ENCODE measurements at places on chromosomes 11 and 22. TPM values are rescaled to one million over a fixed set of nuclear protein-coding genes. Genes with fewer than 3 reads are reported as not detected.

PSMA1 gene
- total RNA-seq: 231 TPM

NXPE4 gene
- total RNA-seq: not detected

DNA sequence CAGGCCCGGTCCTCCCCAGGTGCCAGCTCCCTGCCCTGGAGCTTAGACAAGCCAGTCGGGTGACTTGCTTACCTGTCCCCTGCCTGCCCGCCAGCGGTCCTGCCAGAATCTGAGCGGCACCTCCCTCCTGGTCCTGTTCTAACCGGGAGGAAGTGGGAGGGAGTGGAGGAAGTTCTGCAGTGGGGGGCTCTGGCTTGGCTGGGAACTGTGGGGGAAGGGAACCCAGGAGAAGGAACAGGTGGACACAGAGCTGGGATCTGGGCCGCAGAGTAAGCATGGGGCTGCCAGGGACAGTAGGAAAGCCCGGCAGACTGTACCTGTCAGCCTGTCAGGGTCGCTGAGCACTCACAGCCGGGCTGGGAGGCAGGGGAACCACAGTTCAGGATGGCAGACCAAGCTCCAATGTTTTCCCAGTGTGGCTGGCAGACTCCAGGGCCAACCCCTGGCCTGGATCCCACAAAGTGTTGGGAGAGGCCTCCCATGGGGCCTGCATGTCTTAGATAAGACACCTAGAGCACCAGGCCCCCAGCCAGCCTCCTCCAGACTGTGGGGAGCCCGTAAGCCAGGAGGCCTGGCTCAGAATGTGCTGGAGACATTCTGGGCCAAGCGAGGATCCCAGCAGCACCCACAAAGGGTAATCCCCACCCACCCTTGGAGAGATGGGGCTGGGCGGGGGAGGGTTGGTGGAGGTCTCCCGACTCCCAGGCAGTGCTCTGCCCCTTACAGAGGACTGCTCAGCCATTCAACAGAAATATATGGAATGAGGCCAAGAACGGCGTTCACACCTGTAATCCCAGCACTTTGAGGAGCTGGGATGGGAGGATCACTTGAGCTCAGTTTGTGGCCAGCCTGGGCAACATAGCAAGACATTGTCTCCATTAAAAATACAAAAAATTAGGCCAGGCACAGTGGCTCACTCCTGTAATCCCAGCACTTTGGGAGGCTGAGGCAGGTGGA is 2.3 kb downstream of the CYB5R3 start:
- H3K27ac ChIP-seq: no peak overlapping the region
- no peak for DNase-seq
- peaks cover 29% of the 10 kb centered on the region for H3K4me1 ChIP-seq

LRRN4CL gene
- total RNA-seq: 0.16 TPM

- peaks cover 79% of the 10 kb centered on the region for H3K4me1 ChIP-seq
- H3K36me3 ChIP-seq: peaks cover 82% of the 10 kb centered on the region
- H3K27ac ChIP-seq: peak overlapping the region; percentile 52
Observed at GRCh38 chr11:68524213-68524612, 63.7 kb downstream of the PPP6R3 start.

OR56A3 gene
- not detected for total RNA-seq

- no peak for DNase-seq
- H3K27me3 ChIP-seq: no peaks in the 10 kb centered on the region
- peaks cover 3% of the 10 kb centered on the region for H3K4me1 ChIP-seq
- no peak overlapping the region for H3K4me3 ChIP-seq
- H3K36me3 ChIP-seq: no peaks in the 10 kb centered on the region
Observed at GRCh38 chr11:77303328-77303727, 1.8 kb upstream of the GDPD4 start.

- DNase-seq: no peak
- no peaks in the 10 kb centered on the region for H3K36me3 ChIP-seq
- peaks cover 5% of the 10 kb centered on the region for H3K27me3 ChIP-seq
Observed at GRCh38 chr22:27336151-27337090, 465.1 kb downstream of the MN1 start.

CRYBB1 gene
- total RNA-seq: not detected

DNA sequence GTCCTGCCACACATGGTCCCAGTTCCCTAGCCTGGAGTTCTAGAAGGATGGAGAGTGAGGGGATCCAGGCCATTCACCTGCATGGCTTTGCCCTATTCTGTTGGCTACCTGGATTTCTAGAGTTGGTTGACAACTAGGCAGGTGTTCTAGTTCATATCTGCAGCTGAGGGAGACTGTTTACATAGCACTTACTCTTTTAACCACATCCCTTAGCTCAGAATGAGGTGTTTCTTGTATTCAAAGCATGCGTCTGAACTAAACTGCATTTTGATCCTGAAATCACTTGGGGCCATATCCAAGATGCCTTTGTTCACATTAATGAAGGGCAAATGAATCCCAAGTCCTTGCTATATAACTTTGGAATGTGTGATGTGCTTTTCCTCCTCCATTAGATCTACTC is 60.9 kb downstream of the SYT13 start:
- H3K27me3 ChIP-seq: no peaks in the 10 kb centered on the region
- peaks cover 6% of the 10 kb centered on the region for H3K36me3 ChIP-seq
- no peak overlapping the region for H3K27ac ChIP-seq
- DNase-seq: no peak

DNA sequence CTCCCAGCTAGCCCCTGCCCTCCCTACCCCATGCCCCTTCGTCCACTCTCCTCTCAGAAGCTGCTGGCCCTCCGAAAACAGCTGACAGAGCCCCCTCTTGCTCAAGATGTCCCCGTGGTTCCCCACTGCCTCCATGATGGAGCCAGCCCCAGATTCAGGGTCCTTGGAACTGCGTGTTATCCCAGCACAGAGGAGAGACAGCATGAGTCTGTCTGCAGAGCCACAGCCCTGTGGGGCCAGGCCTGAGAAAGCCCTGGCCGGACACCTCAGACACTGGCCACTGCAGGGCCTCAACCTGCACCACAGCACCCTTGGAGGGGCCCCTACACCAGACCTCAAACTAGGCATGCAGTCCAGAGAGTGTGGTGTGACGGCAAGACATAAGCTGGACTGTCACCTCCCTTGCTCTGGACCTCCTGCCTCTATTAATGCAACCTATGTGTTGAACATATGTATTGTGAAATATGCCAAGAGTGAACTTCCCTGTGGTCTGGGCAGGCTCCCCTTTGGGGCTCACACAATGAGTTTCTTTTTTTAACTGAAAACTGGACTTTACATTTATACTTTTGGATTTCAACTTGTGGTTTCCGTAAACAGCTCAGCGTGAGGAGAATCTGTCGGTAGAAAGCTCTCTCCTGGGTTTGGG is 9.6 kb downstream of the PNPLA5 start:
- no peaks in the 10 kb centered on the region for H3K36me3 ChIP-seq
- no peak overlapping the region for H3K27ac ChIP-seq
- no peak overlapping the region for H3K4me3 ChIP-seq
- DNase-seq: no peak
- peaks cover 11% of the 10 kb centered on the region for H3K27me3 ChIP-seq

GRCh38 chr11:7600205-7600775 is 73.0 kb downstream of the CYB5R2 start:
- H3K27ac ChIP-seq: no peak overlapping the region
- H3K27me3 ChIP-seq: no peaks in the 10 kb centered on the region
- peaks cover 4% of the 10 kb centered on the region for H3K36me3 ChIP-seq
- no peaks in the 10 kb centered on the region for H3K4me1 ChIP-seq
- no peak for DNase-seq

DNA sequence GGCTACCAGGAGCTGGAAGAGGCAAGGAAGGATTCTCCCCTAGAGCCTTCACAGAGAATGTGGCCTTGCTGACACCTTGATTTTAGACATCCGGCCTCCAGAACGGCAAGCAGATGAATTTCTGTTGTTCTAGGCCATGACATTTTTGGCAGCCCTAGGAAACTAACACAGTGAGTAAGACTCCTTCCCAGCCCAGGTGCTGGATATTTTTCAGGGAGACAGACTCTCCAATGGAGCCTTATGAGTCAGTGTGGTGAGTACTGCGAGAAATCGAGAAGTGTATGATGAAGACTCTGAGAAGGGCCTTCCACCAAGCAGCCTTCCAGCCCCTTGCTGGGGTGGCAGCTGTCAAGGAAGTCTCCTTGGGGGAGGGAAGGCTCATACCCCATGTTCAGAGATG is 114.4 kb downstream of the OSBP2 start:
- peaks cover 6% of the 10 kb centered on the region for H3K27me3 ChIP-seq
- no peak overlapping the region for H3K4me3 ChIP-seq
- no peak for DNase-seq
- no peaks in the 10 kb centered on the region for H3K4me1 ChIP-seq
- no peaks in the 10 kb centered on the region for H3K36me3 ChIP-seq

DNA sequence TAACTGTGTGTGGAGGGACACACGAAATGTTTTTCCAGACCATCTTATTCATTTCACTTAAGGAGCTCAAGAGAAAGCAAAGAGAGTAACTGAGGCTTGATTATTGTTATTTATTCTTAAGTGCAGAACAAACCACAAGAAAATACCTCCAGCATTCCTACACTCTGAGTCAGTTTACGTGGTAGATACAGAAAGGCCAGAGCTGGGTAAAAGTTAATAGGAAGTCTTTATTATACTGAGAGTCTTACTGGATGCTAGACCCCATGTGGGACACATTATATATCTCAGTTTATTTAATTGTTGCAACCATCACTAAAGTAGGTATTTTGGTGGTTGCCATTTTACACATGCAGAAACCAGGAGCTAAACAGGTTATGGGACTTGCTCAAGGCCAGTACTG is 261.4 kb upstream of the POU2AF2 start:
- H3K27ac ChIP-seq: no peak overlapping the region
- peaks cover 3% of the 10 kb centered on the region for H3K27me3 ChIP-seq
- H3K4me3 ChIP-seq: no peak overlapping the region
- H3K4me1 ChIP-seq: no peaks in the 10 kb centered on the region

Data from activated CD4-positive, alpha-beta T cell treated with anti-CD3 and anti-CD28 coated beads for 36 hours (primary cell).